Large intestine (tissue), 12 donors: ENCODE measurements at places on chromosomes 4 and X. TPM values are rescaled to one million over a fixed set of nuclear protein-coding genes. Genes with fewer than 3 reads are reported as not detected.
A peak's percentile ranks its signal among the peaks of the same experiment; 100 is the strongest.

DNA sequence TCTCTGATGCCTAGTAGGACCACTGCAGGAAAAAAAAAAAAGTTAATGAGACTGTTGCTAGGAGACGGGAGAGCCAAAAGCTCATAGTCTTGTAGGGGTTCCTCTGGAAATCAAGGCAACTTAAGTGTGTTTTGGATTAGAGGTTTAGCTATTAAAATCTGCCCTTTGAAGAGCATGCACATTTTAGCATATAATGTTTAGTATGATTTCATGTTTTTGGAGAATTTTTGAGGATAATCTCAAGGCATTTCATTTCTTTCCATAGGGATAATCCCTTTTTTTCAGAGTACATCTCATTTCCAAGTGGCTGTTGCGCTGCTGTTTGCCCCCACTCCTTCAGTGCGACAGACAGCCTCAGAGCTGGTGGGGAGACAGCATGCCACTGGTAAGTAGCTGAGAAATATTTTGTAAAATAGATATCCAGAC lies at the start of gene LINC00632:
Gene LINC00632 (plus strand): TSS at position 339 of the 426 bp plus-strand sequence.
- no peaks in the 10 kb centered on the region for H3K36me3 ChIP-seq
- no peak for DNase-seq
- no peak within 1 kb of the TSS for H3K27ac ChIP-seq
- H3K4me3 ChIP-seq: peak within 1 kb of the TSS; percentile 13

- no peaks in the 10 kb centered on the region for H3K36me3 ChIP-seq
- H3K27me3 ChIP-seq: no peaks in the 10 kb centered on the region
- no peak for DNase-seq
- H3K27ac ChIP-seq: no peak overlapping the region
- H3K4me3 ChIP-seq: no peak overlapping the region
- H3K4me1 ChIP-seq: no peaks in the 10 kb centered on the region
Measured at GRCh38 chr4:107094332-107094731, 58.2 kb upstream of the DKK2 start.

GRCh38 chr4:34676400-34676799 lies 1567.9 kb downstream of the ARAP2 start:
- H3K4me3 ChIP-seq: no peak overlapping the region
- no peak overlapping the region for H3K27ac ChIP-seq
- DNase-seq: no peak
- H3K27me3 ChIP-seq: no peaks in the 10 kb centered on the region
- H3K36me3 ChIP-seq: no peaks in the 10 kb centered on the region
- no peaks in the 10 kb centered on the region for H3K4me1 ChIP-seq

- no peaks in the 10 kb centered on the region for H3K36me3 ChIP-seq
- no peaks in the 10 kb centered on the region for H3K4me1 ChIP-seq
- no peak for DNase-seq
- no peak overlapping the region for H3K4me3 ChIP-seq
- H3K27me3 ChIP-seq: peaks cover 2% of the 10 kb centered on the region
- no peak overlapping the region for H3K27ac ChIP-seq
Measured at GRCh38 chr4:176205299-176205698, 9.9 kb upstream of the SPATA4 start.

The TMSB15A gene
- 18.6 TPM for polyA plus RNA-seq

GRCh38 chrX:132489578-132490419 lies 961 bp upstream of the MBNL3 start:
- no peaks in the 10 kb centered on the region for H3K36me3 ChIP-seq
- no peaks in the 10 kb centered on the region for H3K27me3 ChIP-seq
- DNase-seq: no peak
- peak overlapping the region; percentile 53 for H3K4me3 ChIP-seq
- H3K27ac ChIP-seq: peak overlapping the region; percentile 72

The INPP4B gene
- polyA plus RNA-seq: 6.6 TPM

DNA sequence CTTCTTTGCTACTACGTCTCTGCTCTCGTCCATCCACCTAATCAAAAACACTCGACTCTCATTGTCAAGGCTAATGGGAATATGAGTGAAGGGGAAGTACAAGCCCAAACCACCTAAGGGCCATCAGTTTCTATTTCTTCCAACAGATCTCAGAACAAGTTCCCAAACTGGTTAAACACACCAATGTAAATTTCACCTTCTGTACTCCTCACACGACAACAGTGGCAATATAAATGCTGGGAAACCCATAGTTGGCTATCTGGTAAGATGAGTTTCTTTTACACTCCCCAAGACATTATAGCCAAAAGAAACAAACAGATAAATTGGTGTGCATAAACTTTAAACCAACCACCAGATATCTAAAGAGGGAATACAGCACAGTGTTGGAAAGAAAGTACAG lies 21.9 kb downstream of the ACSL1 start:
- H3K27me3 ChIP-seq: peaks cover 2% of the 10 kb centered on the region
- H3K36me3 ChIP-seq: no peaks in the 10 kb centered on the region
- DNase-seq: no peak
- no peak overlapping the region for H3K27ac ChIP-seq
- no peaks in the 10 kb centered on the region for H3K4me1 ChIP-seq
- H3K4me3 ChIP-seq: no peak overlapping the region

- H3K36me3 ChIP-seq: peaks cover 23% of the 10 kb centered on the region
- no peak overlapping the region for H3K4me3 ChIP-seq
- no peaks in the 10 kb centered on the region for H3K27me3 ChIP-seq
- DNase-seq: no peak
- no peaks in the 10 kb centered on the region for H3K4me1 ChIP-seq
- no peak overlapping the region for H3K27ac ChIP-seq
Measured at GRCh38 chrX:54819201-54819600, 11.7 kb downstream of the MAGED2 start.

GRCh38 chr4:42636645-42636949 lies 20.3 kb downstream of the ATP8A1 start:
- no peaks in the 10 kb centered on the region for H3K27me3 ChIP-seq
- H3K4me3 ChIP-seq: no peak overlapping the region
- H3K4me1 ChIP-seq: peaks cover 24% of the 10 kb centered on the region
- DNase-seq: no peak
- H3K36me3 ChIP-seq: no peaks in the 10 kb centered on the region
- no peak overlapping the region for H3K27ac ChIP-seq

DNA sequence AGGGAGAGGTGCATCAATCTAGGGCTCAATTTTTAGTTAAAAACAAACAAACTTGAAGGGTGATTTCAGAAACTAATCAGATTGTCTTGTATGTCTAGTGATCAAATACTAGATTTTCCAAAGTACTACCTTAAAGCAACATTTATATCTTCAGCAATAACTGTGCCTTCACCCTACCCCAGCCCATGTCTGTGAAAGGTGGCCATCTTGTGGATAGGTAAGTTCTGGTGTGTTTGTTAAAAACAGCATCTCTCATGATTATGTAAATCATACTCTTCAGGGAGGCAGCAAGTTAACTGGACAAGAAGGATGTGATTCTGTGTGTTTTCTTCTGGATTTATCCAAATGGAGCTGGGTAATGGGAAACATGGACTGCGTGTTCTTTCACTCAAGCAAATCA lies 81.4 kb upstream of the ACSL1 start:
- H3K4me1 ChIP-seq: no peaks in the 10 kb centered on the region
- H3K36me3 ChIP-seq: no peaks in the 10 kb centered on the region
- H3K4me3 ChIP-seq: no peak overlapping the region
- no peak for DNase-seq

GRCh38 chrX:109886122-109886761 lies 116.7 kb upstream of the TMEM164 start:
- DNase-seq: peak; percentile 4
- no peaks in the 10 kb centered on the region for H3K4me1 ChIP-seq
- H3K27me3 ChIP-seq: no peaks in the 10 kb centered on the region
- H3K36me3 ChIP-seq: no peaks in the 10 kb centered on the region
- no peak overlapping the region for H3K4me3 ChIP-seq
- H3K27ac ChIP-seq: no peak overlapping the region

The FABP2 gene
- polyA plus RNA-seq: 146 TPM

The TIGD4 gene
- 3.0 TPM for polyA plus RNA-seq

- H3K36me3 ChIP-seq: no peaks in the 10 kb centered on the region
- H3K27me3 ChIP-seq: no peaks in the 10 kb centered on the region
- H3K4me1 ChIP-seq: peaks cover 14% of the 10 kb centered on the region
- no peak overlapping the region for H3K4me3 ChIP-seq
Measured at GRCh38 chr4:38242822-38243387, 282.7 kb downstream of the PTTG2 start.

GRCh38 chrX:85244450-85245211 lies 840 bp downstream of the ZNF711 start:
- H3K27me3 ChIP-seq: no peaks in the 10 kb centered on the region
- H3K36me3 ChIP-seq: no peaks in the 10 kb centered on the region
- peak overlapping the region; percentile 94 for H3K27ac ChIP-seq

DNA sequence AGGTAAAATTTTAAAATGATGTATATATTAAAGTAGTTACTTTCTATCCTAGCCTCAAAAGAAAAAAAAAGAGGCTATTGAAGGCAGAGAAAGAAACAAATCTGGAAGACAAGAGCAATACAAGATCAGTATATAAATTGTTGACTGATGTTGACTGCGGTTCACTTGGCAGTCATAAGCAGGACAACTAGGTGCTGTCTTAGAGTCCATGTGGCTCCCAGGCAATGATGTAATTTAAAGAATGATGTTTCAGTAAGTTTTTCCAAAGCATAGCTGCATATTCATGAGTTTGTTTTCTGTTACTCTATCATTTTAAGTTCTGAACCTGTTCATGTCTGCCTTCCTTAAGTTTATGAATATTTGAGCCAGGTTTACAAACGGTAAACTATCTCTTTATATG lies 630.2 kb downstream of the FAT4 start:
- H3K27me3 ChIP-seq: no peaks in the 10 kb centered on the region
- no peak overlapping the region for H3K27ac ChIP-seq
- no peaks in the 10 kb centered on the region for H3K36me3 ChIP-seq
- H3K4me3 ChIP-seq: no peak overlapping the region
- DNase-seq: no peak

The MED12 gene
- 34.4 TPM for polyA plus RNA-seq

The USP51 gene
- 7.4 TPM for polyA plus RNA-seq

- no peak for DNase-seq
- H3K27me3 ChIP-seq: no peaks in the 10 kb centered on the region
- no peaks in the 10 kb centered on the region for H3K36me3 ChIP-seq
- no peaks in the 10 kb centered on the region for H3K4me1 ChIP-seq
- no peak overlapping the region for H3K4me3 ChIP-seq
- H3K27ac ChIP-seq: no peak overlapping the region
Measured at GRCh38 chr4:10576236-10576635, 108.3 kb downstream of the CLNK start.

The POU4F2 gene
- not detected for polyA plus RNA-seq

The MAGEA9B gene
- polyA plus RNA-seq: not detected

The MAGEA4 gene
- polyA plus RNA-seq: not detected
